ENCODE measurements at places on chromosomes 12 and 14.

DNA sequence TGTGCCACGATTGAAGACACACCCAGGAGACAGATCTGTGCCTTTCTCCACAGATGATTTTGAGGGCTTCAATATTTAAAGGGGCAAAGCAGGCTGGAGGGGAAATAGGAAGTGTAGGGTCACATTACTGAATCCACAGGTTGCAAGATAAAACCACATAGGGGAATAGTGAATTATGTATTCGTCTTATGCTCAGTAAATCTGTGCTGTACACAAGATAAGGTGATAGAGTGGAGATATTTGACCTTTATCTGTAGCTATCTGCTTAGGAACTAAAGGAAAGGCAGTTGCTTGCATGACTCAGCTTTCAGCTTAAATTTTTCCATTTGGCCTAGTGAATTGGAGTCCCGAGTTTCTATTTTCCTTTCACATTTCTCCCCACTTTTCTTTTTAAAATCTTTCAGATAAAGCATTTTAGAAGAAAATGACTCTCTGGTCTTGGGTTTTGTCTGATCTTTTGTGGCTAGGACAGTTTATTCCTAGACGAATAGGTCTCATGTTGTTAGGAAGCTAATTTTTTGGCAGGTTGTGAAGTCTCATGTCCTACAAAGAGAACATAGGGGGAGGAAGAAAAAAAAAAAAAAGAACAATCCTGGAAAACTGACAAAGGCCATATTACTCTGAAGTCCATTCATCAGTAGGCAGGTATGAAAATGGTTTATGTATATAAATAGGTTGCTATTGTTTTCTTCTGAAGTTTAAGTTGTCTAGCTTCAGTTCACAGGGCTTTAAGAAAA lies 55.4 kb downstream of the FBXO33 start:
- DNase-seq, result no peak

DNA sequence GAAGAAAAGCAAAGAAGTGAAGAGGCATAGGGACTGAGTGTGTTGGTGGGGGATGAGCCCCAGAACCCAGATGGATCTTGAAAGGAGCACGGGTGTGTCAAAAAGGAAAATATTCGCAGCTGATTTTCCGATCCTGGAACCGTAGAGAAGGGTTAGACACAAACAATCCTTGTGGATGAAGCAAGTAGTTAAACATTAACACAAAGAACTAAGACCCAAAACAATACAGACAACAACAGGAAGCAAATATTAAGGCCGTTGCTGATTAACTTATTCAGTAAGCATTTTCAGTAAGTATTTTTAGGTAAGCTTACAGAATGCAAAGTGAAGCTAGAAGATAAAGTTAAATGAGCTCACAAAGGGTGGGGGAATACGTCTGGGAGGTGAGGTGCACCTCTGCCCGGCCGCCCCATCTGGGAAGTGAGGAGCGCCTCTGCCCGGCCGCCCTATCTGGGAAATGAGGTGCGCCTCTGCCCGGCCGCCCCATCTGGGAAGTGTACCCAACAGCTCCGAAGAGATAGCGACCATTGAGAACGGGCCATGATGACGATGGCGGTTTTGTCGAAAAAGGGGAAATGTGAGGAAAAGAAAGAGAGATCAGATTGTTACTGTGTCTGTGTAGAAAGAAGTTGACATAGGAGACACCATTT lies 62.8 kb upstream of the PRB2 start:
- DNase-seq, result no peak

DNA sequence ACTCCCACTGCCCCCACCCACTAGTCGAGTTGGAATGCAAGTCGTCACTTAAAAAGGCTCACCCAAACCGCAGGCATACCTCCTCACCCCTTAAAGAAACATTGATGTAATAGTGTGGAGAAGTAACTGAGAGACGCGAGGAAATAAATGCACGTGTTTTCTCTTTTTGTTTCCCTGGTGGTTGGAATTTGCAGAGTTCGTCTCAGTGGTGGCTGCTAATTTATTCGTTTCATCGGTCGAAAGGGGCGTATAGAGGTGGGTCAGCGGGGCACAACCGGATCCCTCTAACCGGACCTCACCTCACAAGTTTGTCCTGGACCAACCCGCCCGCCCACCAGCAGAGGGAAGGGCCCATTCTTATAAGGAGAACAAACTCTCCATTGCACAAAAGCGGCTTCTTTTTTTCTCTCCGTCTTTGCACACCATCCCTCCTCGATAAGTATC lies 5.0 kb upstream of the NPAS3 start:
- no peak for DNase-seq

DNA sequence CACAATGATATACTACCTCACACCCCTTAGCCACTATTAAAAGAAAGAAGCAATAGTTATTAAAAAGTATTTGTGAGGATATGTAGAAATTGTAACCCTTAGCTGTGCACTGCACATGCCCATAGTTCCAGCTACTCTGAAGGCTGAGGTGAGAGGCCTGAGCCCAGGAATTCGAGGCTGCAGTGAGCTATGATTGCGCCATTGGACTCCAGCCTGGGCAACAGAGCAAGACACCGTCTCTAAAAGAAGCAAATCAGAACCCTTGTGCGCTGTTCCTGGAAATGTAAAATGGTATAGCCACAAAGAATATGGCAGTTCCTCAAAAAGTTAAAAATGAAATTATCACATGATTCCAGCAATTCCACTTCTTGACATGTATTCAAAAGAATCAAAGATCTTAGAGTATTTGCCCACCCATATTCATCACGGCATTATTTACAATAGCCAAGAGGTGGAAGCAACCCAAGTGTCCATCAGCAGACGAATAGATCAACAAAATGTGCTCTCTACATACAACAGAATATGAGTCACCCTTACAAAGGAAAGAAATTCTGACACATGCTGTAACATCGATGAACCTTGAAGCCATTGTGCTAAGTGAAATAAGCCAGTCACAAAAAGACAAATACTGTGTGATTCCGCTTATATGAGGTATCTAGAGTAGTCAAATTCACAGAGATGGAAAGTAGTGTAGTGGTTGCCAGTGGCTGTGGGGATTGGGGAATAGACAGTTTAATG lies 23.7 kb upstream of the YLPM1 start:
- no peak for DNase-seq

Data from upper lobe of right lung (tissue), 1 donor.